CD4-positive, CD25-positive, alpha-beta regulatory T cell (primary cell): ENCODE measurements at places on chromosomes 3 and 15. TPM values are rescaled to one million over a fixed set of nuclear protein-coding genes. Genes with fewer than 3 reads are reported as not detected.

Gene EPHB1
- total RNA-seq, result 2.1 TPM

Gene RYR3
- total RNA-seq, result 0.05 TPM

Gene PLA2G4E
- total RNA-seq, result not detected

Gene CYB561D2
- 28.5 TPM for total RNA-seq

Gene CGNL1
- total RNA-seq, result not detected

Gene SHF
- total RNA-seq, result 3.3 TPM

DNA sequence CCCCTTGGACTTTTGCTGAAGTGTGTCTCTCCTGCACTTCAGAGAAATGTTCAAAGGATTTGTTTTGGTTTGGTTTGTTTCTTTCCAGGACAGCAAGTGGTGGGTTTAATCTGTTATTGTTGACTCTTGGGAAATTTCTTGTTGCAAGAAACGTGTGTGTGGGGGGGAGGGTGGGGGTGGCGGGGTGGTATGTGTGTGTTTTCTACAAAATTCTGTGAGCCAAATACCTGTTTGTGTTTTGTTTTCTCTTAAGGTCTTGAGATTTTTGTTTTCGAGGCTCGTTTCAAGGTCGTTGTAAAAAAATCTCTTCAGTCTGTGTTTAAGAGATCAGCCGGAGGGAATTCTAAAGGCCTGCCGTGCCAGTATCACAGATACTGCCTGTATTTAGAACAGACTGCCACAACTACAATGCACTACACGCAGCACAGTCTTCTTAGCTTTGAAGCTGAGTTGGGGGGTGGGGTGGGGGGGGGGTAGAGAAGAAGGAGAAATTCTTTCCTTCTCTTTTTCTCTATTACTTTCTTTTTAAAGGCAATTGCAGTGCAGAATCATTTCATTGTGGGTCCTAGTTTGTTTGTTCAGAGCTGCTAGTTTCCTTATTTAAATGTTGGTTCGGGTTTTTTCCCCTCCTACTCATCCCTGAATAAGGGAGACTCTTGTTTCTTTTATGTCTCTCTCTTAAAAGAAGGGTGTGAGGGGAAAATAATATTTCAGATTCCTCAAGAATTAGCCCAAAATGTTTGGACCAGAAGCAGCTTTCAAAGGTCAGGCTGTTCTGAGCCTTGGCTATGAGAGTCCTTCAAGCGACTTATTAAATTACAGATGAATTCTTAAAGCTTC lies 1.4 kb upstream of the BCL6 start:
- peak overlapping the region; percentile 97 for H3K4me3 ChIP-seq
- no peaks in the 10 kb centered on the region for H3K36me3 ChIP-seq
- H3K27me3 ChIP-seq, result no peaks in the 10 kb centered on the region
- peak; percentile 29 for DNase-seq
- H3K27ac ChIP-seq, result peak overlapping the region; percentile 92

- no peak for DNase-seq
- H3K27ac ChIP-seq, result no peak overlapping the region
- H3K4me3 ChIP-seq, result no peak overlapping the region
- H3K36me3 ChIP-seq, result no peaks in the 10 kb centered on the region
Measured at GRCh38 chr3:125069452-125069851, 13.7 kb upstream of the HEG1 start.

DNA sequence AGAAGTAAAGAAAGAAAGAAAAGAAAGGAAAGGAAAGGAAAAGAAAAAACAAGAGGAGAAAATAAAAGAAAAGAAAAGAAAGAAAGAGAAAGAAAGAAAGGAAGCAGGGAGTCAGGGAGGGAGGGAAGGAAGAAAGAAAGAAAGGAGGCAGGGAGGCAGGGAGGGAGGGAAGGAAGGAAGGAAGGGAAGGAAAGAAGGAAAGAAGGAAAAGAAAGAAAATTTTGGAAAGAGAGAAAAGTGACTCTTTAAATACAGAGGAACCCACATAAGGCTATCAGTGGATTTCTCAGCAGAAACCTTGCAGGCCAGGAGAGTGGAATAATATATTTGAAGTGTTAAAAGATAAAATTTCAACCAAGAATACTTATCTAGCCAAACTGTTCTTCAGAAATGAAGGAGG lies 44.2 kb upstream of the GNB4 start:
- H3K4me3 ChIP-seq, result no peak overlapping the region
- H3K4me1 ChIP-seq, result no peaks in the 10 kb centered on the region
- no peaks in the 10 kb centered on the region for H3K36me3 ChIP-seq
- no peaks in the 10 kb centered on the region for H3K27me3 ChIP-seq
- no peak overlapping the region for H3K27ac ChIP-seq

- H3K27ac ChIP-seq, result no peak overlapping the region
- DNase-seq, result no peak
- H3K4me1 ChIP-seq, result no peaks in the 10 kb centered on the region
- H3K27me3 ChIP-seq, result no peaks in the 10 kb centered on the region
- H3K36me3 ChIP-seq, result no peaks in the 10 kb centered on the region
Measured at GRCh38 chr3:68571321-68571720, 361.0 kb downstream of the TAFA4 start.

DNA sequence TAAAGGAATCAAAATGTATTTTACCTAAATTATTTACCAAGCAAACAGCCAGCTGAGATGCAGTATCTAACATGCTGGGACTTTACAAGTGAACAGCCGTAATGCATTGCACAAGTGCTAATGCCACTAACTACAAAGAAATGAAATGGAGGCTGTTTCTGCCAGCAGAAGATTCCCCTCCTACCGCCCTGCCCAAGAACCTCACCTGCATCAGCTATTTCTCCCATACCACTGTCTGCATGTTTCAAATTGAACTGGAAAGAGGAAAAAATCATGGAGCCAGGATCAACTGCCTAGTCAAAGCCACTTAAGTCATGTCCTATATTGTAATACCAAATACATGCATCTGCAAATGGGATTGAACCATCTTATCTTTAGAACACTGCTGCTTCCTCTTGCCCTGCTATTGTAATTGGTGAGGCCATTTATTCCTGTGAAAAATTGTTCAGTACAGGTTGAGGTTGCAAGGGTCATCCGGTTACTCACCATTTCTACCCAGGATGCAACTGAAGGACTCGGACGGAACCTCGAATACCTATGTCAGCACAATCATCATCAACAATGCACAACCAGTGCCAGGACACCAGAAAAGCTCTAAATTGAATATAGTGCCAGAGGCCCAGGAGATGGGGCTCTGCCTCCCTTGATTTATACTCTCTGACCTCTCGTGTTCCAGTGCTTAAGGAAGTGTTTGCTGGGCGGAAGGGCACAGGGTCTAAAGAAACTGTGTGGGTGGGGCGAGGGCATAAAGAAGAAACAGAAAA lies 27.5 kb downstream of the ANXA2 start:
- no peaks in the 10 kb centered on the region for H3K27me3 ChIP-seq
- no peaks in the 10 kb centered on the region for H3K4me1 ChIP-seq
- no peak overlapping the region for H3K4me3 ChIP-seq
- peaks cover 43% of the 10 kb centered on the region for H3K36me3 ChIP-seq
- peak overlapping the region; percentile 23 for H3K27ac ChIP-seq
- no peak for DNase-seq

DNA sequence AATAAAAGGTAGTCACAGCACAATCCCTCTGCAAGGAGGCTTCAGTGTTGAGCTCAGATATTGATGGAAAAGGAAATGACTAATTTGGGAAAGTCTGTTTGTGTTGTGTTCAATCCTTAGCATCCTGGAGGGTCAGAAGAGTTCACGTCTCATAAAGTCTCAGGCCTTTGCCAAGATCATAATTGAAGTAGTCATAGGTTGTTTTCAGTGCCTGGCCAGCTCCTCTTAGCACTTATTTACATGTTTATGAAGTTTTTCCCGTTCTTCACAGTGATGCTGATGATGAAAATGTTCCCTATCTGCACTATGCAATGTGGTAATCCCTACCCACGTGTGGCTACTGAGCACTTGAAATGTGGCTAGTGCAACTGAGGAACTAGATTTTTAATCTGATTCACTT lies 61.6 kb upstream of the TGFBR2 start:
- H3K27ac ChIP-seq, result no peak overlapping the region
- H3K36me3 ChIP-seq, result no peaks in the 10 kb centered on the region
- no peak overlapping the region for H3K4me3 ChIP-seq
- no peak for DNase-seq

- no peaks in the 10 kb centered on the region for H3K4me1 ChIP-seq
- H3K27me3 ChIP-seq, result no peaks in the 10 kb centered on the region
- no peak overlapping the region for H3K4me3 ChIP-seq
Measured at GRCh38 chr3:100045696-100046095, 68.6 kb downstream of the FILIP1L start.

DNA sequence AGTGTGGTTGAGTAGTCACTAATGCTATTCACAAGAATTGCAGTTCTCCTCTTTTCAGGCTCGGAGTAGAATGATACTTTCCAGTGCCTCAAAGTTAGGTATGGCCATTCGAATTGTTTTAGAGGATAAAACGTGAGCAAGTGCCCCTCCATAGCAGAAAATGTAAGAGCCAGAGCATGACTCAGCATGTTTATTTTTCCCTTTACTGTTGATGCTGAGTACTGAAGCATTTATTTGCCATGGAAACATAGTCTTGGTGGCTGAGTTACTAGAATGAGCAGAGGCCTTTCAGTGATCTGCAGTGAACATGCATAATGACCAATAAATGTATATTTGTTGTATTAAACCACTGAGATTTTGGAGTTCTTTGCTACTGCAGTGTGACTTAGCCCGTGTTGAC lies 540.6 kb downstream of the NLGN1 start:
- no peaks in the 10 kb centered on the region for H3K27me3 ChIP-seq
- H3K36me3 ChIP-seq, result no peaks in the 10 kb centered on the region
- H3K27ac ChIP-seq, result no peak overlapping the region

- H3K36me3 ChIP-seq, result no peaks in the 10 kb centered on the region
- H3K4me1 ChIP-seq, result peaks cover 23% of the 10 kb centered on the region
- no peak overlapping the region for H3K27ac ChIP-seq
- no peaks in the 10 kb centered on the region for H3K27me3 ChIP-seq
- H3K4me3 ChIP-seq, result no peak overlapping the region
- DNase-seq, result no peak
Measured at GRCh38 chr15:85445361-85445760, 65.0 kb downstream of the AKAP13 start.
